NAMALWA (cell line): ENCODE measurements at places on chromosomes 13 and 19.

GRCh38 chr13:86932776-86933334, 738.3 kb upstream of the SLITRK5 start:
- no peak for DNase-seq

DNA sequence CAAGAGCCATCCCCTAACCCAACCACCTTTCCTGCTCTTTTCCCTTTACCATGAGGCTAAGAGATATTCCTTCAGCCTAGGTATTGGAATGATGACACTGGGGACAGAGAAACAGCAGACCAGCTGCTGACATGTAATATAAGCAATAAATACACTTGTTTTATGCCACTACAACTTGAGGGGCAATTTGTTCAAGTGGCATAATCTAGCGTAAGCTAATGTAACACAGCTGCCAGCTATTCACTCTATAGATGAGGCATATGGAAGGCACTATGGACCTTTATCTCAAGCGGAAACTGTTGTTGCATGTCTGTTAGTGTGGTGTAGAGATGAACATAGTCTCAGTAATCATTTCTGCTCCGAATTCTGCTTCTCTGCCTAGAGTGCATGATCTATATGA, 111.1 kb downstream of the STARD13 start:
- DNase-seq, result no peak

GRCh38 chr13:29103065-29103800, 283.1 kb downstream of the MTUS2 start:
- DNase-seq, result no peak

DNA sequence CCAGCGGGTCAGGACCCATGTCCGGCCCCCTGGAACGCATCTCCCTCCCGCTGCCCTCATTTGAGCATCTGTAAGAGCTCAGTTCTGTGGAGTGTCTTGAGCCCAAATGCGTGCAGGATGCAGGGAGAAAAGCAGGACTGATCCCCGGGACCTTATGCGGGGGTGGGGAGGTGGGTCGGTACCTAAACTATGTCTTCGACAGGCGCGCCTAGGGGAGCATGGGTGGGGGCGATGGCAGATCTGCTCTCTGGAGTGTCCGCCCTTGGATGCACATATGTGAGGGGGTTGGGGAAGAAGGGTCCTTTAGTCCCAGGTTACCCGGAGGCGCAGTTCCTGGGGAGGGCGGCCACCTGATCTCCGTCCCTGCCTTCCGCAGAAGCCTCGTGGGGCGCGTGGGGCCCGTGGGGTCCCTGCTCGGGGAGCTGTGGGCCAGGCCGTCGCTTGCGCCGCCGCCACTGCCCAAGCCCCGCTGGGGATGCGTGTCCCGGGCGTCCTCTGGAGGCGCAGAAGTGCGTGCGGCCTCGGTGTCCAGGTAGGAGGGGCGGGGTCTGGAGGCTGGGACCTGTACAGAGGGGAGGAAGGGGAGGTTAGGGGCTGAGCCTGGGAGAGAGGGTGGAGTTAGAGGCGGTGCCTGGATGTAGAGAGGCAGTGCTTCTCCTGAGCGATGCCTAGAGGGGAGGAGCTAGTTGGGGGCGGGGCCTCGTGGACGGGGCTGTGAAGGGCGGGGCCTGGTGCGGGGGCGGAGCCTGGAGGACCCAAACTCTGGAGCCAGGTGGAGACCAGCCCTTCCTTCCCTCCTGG, 2.9 kb downstream of the CILP2 start:
- DNase-seq, result peak; percentile 87

GRCh38 chr19:8449830-8450229, 5.1 kb downstream of the HNRNPM start:
- no peak for DNase-seq

- no peak for DNase-seq
These were observed 723.9 kb downstream of the PCDH9 start for GRCh38 chr13:66506051-66506777.

- DNase-seq, result no peak
These were observed 58.8 kb upstream of the C1QTNF9B start for GRCh38 chr13:23956106-23956505.

GRCh38 chr19:34345947-34346351, 19.0 kb upstream of the GPI start:
- peak; percentile 82 for DNase-seq

GRCh38 chr13:106690779-106691178, 122.8 kb upstream of the ARGLU1 start:
- no peak for DNase-seq

DNA sequence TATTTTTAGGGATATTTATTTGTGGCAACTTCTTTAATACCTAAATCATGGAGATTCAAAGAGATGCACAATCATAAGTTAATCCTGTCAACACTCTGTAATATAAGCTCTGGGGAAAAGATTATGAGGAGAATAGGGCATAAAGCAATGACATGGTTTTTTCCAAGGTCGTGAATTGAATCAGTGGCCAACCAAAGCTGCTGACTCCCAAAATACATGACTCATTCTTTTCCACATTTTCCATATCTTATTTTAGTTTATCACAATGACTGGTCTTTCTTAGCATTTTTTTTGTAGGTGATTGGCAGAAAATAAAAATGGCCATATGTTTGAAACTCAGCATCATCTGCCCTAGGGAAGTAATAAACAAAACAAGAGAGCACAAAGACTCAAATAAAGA, 28.5 kb upstream of the RBM26 start:
- no peak for DNase-seq

- peak; percentile 77 for DNase-seq
These were observed 107.0 kb downstream of the ZNF486 start for GRCh38 chr19:20273951-20274570.

DNA sequence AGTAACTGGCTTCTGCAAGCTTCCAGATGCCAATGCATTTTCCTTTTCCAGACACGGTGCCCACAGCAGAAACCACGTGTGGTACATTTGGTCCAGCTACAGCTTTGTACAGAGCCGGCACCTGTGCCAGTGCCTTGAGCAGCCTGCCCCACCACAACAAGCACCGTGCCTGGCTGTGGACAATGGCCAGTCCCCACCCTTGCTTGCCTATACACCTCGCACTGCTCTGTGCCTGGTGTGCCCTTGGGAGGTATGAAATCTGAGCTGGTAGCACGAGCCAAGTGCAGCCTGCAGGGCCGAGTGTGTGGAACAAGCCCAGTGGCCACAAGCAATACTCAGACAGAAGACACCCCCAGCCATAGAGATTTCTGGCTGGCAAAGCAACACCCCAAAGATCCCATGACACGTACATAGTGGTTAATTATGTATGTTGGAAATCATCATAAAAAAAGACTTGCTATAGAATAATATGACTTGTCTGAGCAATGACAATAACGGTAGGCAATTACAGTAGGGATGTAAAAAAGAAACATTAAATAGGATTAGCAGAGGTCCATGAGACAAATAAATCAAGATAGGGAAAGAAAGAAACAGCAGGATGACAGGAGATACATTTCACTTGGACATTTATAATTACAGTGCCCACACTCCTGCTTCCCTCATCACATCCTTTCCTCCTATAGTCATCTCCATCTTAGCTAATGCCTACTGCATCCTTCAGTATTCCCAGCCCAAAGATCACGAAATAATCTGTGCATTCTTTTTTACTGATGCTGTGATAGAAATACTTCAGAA, 1399.5 kb downstream of the PCDH9 start:
- no peak for DNase-seq

DNA sequence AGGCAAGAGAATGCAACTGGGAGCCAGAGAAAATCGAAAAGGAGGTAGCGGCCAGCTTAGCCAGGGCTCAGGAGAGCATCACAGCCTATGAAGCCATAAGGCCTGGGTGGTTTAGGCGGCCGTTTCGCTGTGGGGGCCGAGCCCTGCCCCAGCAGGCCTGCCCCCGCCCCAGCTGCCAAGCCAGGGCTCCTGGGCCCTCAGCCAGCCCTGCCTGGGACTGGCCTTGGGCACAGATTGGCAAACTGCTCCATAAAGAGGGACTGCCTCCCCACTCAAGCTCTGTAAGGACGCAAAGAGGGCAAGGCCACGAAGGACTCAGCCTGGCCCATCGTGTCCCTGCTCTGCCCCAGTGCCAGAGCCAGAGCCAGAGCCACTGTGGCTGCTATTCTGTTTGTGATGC, 10.2 kb downstream of the ZNF653 start:
- no peak for DNase-seq

DNA sequence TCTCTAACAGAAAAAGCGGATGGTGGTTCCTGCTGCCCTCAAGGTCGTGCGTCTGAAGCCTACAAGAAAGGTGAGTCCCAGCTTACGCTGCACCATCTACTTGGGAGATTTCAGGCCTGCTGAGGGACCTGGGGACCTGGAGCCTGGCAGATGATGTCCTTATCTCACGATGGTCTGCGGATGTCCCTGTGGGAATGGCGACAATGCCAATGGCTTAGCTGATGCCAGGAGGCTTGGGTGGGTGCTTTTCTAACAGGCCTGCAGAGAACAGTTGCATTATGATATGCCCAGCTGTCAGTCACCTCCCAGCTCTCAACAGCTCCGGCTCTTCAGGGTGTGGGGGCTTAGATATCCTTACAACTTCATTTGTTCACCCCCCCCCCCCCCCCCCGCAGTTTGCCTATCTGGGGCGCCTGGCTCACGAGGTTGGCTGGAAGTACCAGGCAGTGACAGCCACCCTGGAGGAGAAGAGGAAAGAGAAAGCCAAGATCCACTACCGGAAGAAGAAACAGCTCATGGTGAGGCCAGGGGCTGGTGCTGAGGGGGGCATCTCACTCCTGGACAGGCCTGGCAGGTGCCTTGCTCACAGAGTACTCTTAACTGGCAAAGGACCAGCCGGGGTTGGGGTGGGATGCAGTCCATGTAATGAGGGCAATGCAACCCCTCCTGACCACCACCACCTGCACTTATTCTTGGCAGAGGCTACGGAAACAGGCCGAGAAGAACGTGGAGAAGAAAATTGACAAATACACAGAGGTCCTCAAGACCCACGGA, 3.8 kb downstream of the RPL13A start:
- DNase-seq, result peak; percentile 35

GRCh38 chr19:57103573-57104277, 16.1 kb upstream of the USP29 start:
- DNase-seq, result peak; percentile 84

DNA sequence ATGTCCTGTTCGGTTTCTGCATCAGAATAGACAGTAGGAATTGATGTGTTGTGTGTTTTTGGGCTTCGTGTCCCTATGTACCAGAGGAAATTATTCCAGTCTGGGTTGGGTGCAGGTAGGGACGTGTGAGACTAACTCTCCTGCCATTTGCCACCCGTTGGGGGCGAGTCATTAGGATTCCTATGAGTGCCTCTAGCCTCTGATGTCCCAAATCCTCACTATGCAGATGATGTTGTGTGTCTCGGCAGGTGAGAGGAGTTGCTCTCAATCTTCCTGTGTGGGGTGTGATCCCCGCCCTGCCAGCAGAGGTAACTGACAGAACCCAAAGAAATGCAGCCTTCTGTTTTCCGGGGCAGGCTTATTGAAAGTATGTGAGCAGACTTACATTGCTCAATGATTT, 31.2 kb upstream of the ZNF331 start:
- DNase-seq, result no peak

DNA sequence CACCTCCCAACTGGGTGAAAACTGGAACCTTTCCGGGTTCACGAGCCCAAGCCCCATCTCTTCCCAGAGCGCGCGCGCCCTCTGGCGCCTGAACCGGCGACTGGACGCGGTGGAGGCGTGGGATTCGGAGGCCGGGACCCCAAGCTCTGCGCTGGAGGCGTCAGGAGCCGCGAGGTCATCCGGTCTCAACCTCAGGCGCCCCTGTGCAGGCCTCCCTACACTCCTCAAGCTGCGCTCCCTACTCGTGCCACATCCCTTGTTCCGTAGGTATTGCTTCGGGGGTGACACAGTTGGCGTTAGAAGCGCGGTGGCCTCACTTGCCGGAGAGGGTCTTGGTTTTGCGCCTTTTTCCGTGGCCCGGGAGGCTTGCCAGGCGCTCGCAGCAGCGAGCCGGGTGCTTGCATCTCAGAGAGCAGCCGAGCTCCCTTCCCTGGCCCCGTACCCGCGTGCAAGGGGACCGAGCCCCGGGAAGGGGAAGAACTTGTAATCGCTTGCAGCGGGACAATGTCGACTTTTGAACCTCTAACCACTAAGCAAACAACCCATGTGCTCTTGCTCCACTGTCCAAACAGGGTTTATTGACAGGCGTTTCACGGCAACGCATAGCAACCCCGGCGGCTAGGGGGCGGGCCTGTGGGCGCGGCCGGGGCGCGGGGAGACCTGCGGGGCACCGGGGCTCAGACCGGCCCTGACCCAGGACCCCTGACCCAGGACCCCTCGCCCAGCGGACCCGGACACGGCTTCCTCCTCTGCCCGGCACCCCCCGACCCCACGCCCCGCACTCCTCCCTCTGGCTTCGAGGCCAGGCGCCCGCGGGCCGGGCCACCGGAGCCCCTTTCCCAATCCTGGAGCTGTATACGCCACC, 8.5 kb downstream of the CDX2 start:
- DNase-seq, result no peak

DNA sequence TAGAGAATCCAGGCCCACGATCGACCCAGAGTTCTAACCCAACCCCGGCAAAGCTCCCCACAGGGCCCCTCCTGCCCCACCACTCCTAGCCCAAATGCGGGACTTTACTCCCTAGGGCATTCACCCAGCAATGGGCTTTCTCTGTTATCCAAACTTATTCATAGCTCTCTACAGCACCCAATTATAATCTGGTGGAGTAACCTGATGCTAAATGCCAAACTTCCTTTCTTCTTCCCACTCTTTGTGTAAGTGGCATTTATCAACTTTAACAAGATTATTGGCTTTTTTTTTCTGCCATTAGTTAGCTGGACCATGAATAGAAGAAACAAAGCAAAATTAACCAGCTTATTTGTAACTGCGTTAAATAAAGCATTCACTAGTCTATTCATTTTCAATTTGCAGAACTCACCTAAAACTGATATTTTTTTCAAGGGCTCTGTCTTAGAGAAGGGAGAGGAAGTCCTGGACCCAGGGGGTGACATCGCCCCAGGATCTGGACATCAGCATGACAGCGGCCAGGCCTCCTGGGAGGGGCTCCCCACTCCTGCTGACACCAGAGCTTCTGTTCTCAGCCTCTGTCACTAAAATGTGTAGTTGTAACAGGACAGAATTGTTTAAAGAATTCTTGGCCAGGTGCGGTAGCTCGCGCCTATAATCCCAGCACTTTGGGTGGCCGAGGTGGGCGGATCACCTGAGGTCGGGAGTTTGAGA, 1.5 kb downstream of the FAM124A start:
- DNase-seq, result no peak

DNA sequence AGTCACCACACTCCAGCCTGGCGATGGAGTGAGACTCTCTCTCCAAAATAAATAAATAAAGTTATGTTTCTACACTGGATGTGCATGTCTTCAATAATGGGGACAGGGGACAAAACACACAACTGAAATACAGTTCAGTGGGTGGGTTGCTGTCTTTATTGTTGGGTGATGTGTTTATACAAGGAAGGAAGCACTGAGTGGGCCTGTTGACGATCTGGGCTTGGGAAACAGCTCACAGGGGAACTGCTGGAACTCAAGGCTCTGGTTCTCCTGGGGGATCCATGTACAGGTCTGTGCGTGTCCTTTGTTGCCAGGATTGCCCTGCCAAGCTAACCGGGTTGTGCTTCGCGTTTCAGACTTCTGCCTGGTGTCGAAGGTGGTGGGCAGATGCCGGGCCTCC, 18.9 kb downstream of the SPINT2 start:
- DNase-seq, result no peak

GRCh38 chr13:49042476-49042875, 66.8 kb downstream of the FNDC3A start:
- no peak for DNase-seq
